T1000 (cell line): ENCODE measurements at places on chromosomes 6 and 20.
A peak's percentile ranks its signal among the peaks of the same experiment; 100 is the strongest.

- DNase-seq = no peak
Measured at GRCh38 chr6:91291071-91291470, 704.2 kb upstream of the MAP3K7 start.

DNA sequence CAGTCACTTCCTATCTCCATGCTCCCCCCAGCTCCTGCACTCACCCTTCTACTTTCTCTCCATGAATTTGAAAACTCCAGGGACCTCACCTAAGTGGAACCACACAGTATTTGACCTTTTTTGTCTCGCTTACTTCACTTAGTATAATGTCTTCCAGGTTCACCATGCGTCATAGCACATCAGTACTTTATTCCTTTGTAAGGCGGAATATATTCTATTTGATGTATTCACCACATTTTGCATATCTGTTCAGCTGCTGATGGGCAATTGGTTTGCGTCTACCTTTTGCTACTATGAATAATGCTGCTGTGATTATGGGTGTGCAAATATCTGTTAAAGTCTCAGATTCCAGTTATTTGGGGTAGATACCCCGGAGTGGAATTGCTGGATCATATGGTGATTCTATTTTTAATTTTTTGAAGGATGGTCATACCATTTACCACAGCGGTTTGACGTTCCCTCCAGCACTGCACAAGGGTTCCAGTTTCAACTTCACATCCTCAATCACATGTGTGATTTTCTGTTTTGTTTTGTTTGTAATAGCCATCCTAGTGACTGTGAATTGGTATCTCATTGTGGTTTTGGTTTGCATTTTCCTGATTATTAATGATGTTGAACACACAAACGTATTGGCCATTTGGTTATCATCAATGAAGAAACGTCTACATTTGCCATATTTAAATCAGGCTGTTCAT is 20.3 kb upstream of the SYNDIG1 start:
- DNase-seq = no peak

- DNase-seq = no peak
Measured at GRCh38 chr6:100100776-100101175, 106.8 kb upstream of the MCHR2 start.

DNA sequence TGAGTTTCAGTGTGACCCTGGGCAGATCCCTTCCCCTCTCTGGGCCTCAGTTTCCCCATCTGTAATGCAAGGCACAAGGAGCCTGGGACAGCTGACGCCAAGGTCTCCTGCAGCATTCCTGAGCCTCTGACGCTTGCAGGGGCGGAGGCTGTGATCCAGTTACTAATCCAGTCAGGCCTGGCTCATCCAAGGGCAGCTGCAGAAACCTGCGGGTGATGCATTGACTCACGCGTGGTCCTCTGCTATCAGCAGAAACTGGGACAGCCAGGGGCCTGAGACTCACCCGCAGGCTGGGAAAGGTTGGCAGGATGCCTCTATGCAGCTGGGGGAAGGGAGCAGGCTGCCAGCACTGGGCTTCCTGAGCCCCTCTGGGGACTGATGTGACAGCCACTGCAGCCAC is 65.0 kb upstream of the SIRPA start:
- DNase-seq = peak; percentile 85

- no peak for DNase-seq
Measured at GRCh38 chr20:11581271-11581670, 336.4 kb upstream of the BTBD3 start.

DNA sequence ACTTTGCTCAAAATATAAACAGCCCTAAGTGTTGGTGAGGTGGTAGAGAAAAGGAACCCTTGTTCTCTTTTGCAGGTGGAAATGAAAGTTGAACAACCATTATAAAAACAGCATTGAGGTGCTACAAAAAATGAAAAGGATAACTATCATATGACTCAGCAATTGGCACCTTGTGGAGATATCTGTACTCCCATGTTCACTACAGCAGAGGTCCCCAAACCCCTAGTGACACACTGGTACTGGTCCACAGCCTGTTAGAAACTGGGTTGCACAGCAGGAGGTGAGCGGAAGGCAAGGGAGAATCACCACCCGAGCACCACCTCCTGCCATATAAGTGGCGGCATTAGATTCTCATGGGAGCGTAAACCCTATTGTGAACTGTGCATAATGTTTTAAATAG is 267.4 kb upstream of the THEMIS start:
- no peak for DNase-seq

GRCh38 chr6:35473075-35473849 is 5.1 kb downstream of the RPL10A start:
- no peak for DNase-seq

GRCh38 chr6:26183581-26184366 is 96.5 kb downstream of the HFE start:
- DNase-seq = peak; percentile 73

- peak; percentile 25 for DNase-seq
Measured at GRCh38 chr6:44650947-44651346, 263.4 kb downstream of the CDC5L start.

DNA sequence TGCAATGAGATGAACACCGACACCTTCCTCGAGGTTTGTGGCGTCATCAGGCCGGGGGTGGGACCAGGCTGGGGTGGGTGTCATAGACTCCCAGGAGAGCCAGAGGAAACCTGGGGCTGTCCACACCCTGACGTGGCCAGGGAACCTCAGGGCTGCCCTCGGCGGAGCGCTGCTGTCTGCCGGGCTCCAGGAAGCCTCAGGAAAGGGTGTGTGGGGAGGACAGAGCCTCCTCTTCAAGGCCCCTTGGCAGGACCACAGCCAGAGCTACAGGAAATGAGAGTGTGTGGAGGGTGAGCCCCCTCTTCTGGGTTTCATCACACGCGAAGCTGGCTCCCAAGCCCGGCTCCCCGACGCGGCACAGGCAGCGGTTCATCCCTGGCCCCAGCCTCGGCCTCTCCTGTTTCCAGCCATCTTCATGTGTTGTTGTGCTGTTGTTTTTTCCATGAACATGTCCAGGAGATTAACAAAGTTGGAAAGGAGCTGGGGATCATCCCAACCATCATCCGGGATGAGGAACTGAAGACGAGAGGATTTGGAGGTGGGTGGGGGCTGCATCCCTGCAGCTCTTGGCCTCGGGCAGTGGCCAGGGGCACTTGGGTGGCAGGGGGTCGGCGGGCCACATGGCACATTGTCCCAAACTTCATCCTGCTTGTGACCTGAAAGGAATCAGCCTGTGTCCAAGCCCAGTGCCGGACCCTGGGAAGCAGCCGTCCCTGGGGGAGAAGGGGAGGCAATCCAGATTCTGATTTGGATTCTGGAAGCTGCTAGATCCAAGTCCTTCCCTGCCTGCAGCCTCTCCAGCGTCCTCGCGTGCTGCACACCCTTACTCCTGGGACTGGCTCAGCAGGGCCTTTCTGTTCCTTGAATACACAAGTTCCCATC is 6.4 kb downstream of the NPEPL1 start:
- no peak for DNase-seq

GRCh38 chr6:135243871-135244796 is 63.0 kb downstream of the MYB start:
- DNase-seq = no peak

DNA sequence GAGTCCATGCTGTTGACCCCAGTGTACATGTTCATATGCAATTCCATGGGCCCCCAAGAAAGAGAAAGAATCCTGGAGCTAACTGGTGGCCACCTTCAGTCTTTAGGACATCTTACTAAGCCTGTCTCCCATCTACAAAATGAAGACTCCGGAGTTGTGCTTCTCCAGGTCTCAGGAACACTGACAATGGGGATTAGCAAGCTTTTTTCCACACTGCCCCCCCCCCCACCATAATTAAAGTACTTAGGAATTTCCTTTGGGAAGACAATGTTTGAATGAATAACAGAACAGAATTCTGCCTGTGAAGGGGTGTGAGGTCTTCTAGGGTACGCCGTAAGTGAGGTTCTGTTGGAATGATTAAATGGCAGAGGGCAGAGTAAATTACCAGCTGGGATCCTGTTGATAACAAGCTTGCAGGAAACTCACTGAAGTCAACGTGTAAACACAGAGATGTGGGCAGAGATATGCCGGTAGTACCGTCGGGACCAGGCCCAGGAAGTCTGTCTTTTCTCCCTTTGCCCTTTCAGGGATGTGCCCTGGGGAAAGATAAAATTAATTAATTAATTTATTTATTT is 63.1 kb downstream of the ANKRD6 start:
- DNase-seq = no peak

DNA sequence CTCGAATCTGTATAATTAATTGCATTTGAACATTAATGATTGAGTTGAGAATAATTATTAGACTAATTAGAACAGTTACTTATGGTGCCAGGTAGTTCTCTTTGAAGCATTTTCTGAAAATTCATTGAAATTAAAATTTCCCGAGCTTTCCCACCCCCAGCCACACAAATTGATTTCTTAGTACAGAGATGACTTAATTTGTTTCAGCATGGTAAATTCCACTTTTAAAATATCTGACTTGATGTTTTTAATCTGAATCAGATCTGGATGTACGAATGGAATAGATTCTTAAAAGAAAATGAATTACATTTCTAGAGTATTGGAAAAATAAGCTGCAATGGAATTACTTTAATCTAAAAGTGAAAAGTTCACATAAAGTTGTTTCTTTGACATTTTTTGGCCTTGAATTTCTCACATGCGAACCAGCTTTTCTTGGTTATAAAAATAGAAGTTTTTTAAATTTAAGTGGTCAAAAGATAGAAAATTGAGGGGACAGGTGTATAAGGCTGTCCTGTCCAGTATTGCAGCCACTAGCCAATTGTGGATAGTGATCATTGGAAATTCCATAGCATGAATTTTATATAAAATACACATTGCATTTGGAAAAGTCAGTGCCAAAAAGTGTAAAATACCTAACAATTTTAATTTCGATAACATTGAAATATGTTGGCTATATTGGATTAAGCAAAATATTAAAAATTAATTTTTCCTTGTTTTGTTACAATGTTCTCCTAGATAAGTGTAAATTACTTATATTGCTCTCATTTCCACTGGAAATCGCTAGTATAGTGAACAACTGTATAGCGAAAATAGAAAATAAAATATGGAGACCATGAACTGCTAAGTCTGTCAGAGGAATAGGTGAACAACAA is 102.9 kb downstream of the OR2B2 start:
- DNase-seq = no peak

- no peak for DNase-seq
Measured at GRCh38 chr20:53671370-53671769, 77.7 kb upstream of the ZNF217 start.
